ENCODE measurements at places on chromosomes 6 and 20.

DNA sequence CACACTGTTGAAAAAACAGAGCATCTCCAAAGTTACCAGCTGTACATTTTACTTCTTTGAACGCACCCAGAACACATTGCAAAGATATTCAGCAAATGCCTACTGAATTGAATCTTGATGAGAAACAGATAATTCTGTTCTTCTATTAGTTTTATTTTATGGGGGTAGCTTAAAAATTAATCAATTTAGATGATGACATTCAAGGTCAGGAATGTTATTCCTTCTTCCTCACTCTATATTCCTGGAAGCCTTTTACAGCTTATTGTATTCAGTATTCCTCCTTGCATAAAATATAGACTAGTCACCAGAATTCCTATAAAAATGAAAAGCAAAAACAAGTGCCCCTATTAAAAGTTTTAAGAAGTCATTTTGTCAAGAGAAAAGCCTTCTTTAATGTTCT lies 21.4 kb upstream of the GMDS start:
- DNase-seq: no peak

DNA sequence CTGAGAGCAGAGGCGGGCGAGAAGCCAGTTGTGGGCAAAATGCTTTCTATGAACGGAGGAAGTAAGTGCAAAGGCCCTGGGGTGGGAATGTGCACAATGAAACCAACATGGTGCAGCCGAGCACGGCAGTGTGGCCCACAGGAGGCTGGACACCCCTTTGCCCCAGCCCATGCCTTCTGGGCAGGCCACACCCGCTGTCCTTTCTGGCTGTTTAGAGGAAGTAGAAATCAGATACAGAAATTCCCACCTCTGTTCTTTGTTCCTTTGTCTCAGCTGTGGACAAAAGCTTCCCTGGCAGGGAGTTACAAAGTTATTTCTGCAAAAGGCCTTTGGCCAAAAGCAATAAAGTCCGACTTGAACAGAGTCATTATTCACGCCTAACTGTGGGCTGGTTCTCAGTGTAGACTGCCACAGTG lies 11.9 kb downstream of the SULF2 start:
- DNase-seq: no peak

DNA sequence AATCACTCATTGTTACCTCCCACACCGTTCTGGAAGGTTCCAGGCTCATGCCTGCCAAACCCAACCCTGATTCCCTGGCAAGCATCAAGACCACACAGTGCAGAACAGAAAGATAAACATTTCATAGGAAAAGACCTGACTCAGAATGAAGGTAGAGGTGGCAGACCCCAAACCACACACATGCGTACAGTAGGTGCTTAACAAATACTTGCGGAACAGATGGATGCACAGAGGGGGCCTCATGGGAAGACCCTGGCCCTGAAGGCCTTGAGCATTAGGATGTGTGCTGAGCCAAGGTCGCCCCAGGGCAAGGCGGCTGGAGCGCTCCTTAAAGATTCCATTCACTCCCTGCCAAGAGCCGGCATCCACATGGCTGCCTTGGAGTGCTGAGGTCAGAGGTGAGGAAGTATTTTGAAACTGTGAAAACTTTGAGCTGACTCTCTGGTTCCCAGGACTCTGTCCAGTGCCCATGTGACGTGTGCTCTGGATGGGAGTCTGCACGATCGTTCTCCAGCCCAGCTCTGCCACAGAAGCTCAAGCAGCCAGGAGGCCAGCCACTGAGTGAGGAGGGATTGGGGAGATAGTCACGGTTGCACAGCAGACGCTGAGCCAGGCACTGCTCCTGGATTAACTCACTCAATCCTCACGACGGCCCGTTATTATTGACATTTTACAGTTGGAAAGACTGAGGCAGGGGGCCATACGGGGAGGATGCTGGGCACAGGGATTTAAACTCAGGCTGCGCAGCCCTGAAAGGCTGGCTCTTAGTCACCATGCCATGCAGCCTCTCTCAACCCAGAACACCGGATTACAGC lies 65.5 kb upstream of the AFDN start:
- no peak for DNase-seq

DNA sequence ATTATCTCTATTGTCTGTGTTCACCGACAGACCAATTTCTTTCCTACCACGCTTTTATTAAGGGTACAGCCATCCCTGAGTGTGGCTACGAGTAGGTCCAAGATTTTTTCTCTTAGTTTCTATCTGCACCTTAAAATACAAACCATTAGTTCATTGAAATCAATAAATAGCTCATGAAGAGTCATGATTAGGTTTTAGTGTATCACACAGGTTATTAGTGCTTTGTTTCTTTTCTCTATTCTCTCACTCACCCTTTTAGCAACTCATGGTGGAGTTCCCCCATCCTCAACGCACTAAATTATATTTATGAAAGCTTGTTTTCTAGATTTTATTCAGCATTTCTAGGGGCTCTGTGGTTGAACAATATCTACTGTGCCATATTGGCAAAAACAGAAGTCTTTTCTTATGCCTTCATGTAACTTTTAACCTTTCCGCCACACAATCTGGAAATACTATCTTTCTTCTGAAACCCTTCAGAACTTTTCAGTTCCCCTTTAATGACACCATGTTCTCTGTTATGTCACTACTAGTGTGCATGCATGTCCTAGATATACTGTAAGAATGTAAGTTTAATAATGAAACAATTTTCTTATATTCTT lies 128.2 kb upstream of the LAMA2 start:
- no peak for DNase-seq

DNA sequence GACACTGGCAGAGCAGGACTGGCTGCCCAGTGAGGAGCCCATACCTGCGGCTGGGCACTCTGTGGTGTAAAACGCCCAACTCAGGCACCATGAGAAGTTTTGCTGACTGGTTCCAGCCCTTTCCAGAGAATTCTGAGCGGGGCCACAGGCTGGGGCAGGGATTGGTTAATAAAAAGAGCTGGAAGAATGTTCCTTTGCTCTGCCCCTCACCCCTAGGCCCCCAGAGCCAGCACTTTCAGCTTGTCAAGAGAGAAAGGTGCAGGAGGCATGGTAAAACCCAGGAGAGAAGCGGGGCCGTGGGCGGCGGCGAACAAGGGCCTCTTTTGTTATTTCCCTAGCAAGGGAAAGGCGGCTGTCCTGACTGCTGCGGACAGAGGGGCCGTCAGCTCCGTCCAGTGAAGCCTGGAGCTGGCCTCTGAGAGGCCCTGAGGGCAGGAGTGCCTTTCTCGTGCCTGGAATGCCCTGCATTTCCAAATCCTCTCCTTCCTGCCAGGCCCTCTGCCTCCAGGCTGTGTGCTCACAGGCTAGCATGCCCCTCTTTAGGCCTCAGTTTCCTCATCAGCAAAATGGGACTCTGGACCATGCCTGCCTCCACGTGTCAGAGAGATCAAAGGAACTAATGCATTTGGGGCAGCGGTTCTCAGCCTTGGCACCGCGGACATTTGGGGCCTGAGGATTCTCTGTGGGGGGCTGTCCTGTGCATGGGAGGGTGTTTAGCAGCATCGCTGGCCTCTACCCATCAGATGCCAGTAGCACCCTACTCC lies 12.9 kb downstream of the SLC13A3 start:
- DNase-seq: no peak

Data from NCI-H526 (cell line).